ENCODE measurements at places on chromosomes 16 and 17.

GRCh38 chr16:71188956-71189712 is 41.4 kb downstream of the HYDIN start:
- DNase-seq = no peak

- DNase-seq = no peak
These were observed 13.2 kb downstream of the JPT2 start for GRCh38 chr16:1691276-1691675.

DNA sequence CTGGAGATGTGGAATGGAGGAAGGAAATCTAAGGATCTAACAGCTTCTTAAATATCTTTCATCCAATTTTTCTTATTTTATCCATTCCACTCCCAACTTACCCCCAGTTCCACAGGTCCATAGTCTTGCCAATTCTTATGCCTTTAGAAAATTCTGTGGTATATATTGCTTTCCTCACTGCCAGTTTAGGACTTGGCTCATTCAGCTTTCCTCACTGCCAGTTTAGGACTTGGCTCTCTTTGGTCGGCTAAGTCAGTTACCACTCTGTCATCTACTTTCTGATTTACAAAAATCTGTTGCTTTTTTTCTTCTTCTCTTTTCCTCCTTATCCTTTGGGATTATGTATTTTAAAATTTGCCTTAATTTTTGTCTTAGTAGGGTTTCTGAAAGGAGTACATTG is 128.5 kb downstream of the PPM1E start:
- DNase-seq = no peak

DNA sequence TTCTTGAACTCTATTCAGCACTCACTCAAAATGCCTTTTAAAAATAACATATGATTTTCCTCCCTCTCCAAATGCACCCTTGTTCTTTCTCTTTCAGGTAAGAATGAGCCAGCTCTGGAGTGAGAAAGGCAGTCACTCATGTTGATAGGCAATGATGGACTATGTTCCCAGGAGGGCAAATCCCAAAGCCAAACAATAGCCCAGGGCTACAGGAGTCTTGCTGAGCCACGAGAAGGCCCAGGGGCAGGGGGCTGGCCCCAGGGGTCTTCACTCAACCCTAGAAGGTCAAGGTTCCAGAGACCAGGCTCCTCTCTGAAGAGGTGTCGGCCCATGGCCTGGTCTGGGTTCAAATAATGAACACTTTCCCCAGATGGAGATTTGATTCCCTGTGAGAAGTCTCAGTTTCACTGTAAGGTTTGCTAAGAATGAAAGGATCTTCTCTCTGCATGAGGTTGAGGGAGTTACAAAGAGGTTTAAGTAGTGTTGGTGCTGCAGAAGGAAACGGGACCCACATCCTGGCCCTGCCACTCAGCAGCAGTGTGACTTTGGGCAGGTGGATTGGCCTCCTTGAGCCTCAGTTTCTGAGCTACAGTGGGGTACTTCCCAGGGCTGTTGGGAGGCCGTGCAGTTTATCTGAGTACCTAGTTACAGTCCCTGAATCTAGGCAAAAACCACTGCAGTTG is 49.0 kb downstream of the RTN4RL1 start:
- no peak for DNase-seq

DNA sequence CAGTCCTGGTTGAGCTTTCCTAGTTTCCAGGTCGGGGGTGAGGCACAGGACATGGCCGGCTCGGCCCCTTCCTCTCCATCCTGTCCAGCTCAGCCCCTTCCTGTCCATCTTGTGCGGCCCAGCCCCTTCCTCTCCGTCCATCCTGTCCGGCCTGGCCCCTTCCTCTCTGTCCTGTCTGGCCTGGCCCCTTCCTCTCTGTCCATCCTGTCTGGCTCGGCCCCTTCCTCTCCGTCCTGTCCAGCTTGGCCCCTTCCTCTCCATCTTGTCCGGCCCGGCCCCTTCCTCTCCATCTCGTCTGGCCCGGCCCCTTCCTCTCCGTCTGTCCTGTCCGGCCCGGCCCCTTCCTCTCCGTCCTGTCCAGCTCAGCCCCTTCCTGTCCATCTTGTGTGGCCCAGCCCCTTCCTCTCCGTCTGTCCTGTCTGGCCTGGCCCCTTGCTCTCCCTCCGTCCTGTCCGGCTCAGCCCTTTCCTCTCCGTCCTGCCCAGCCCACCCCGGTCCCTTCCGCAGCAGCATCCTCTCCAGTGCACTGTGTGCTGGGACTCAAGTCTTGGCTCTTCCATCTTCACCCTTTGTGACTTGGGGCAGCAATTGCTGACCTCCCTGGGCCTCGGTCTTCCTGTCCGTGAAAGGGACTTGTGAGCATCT is 5.5 kb upstream of the ZNF750 start:
- DNase-seq = no peak

- DNase-seq = no peak
These were observed 248.6 kb downstream of the FOXL1 start for GRCh38 chr16:86826941-86827340.

DNA sequence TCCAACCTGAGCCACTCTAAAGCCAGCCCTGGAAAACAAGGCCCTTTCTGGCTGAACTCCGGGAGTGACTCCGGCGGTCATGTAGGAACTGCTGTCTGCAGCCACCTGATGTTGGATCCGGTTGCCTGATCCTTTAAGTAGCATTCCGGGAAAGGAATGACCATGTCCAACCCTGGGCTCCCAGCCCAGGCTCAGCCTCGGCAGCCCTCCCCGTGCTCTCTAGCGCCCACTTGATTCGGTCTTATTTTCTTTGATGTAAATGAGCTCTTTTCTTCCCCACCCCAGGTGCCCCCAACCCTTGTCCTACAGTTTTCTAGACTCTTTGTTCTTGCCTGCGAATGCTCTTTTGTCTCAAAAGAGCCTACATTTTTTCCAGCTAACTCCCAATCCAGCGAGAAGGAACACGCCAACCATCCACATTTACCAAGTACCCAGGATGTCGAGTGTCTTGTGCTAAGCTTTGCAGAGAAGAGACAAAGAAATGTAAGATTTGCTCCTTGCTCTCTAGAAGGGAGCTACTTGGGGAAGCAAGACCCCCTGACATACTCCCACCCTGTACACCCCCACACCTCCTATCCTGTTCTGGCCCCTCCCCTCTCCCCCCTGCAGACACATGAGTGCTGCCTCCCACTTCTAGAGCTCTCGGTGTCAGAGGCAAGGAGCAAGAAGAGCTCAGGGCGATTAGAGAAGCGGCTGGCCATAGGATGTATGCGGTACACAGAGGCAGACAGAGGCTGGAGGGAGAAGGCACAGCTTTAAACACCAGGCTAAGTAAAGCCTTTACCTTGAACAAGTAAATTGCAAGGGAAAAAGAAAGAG is 53.8 kb downstream of the COG7 start:
- DNase-seq = no peak

DNA sequence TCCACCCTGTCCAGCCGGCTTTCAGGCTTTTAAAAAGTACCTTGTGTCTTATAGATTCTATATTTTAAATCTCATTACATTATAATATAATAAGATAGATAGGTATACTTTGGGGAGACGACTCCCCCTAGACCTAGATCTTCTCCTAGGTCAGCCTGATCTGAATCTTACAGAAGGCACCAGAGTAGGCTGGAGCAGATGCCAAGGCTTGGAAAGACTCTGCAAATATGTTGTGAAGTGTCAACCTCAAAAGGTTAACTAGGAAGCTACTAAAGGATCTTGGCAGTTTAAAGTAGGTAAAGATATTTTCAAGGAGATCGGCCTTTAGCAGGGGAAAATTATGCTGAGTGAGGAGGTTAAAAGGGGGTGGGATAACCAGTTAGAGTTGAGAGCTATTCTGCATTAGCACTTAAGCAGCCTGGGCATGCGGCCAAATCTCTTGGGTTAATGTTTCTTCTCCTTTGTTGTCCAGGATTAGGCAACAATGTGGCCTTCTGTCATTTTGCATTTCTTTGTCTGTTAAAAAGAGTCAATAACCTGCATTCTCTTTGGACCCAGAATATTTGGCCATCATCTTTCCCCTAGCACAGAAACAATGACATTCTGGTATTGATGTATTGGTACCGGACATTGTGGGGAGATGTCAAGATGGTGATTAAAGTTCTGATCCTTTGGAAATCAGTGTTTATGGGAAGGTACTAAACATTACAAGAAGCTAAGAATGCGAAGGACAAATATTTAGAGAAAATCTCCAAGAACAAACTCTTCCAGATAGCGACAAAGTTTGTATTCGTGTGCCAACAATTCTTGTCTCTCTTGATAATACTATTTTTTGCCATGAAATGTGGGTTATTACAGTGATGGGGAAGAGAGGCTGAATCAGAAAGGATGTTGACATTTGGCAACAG is 51.2 kb upstream of the DHX40 start:
- no peak for DNase-seq

DNA sequence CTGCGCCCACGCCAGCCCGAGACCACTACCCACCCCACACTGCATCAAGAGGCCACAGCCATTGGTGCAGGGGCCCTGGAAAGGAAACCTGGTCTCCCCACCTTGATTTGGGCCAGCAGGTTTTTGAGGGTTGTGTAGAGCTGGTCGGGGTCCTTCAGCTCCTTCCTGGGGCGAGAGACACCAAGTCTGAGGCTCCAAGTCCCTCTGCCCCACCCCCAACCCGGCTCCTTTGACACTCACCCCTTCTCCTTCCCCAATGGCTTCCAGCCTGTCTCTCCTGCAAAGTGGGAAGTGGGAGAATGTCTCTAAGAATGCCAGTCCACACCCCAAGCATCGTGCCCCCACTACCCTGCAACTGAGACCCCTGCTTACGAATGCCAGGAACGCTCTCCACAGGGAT is 1.6 kb upstream of the DHX58 start:
- DNase-seq = no peak

GRCh38 chr16:72847187-72848027 is 200.5 kb downstream of the ZFHX3 start:
- no peak for DNase-seq

DNA sequence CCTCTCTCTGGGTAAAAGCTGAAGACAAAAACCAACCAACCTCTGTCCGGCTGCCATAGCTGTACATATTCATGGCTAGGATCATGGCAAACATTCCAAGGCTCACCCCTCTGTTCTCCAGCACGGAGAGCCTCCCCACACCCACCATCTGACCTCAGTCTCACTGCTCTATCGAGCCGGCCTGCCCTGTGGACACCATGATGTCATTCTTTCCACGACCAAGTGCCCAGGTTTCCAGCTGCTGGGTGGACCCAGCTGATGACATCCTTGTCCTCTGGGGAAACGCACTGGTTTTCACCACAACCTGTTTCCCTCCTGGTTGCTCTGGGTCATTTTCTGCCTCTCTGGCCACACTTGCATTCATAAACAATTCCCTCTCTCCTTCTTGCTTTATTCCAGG is 67.7 kb downstream of the NDEL1 start:
- no peak for DNase-seq

- no peak for DNase-seq
These were observed 25.7 kb downstream of the CHD9 start for GRCh38 chr16:53080345-53081031.

GRCh38 chr16:68395167-68395786 is 53.0 kb downstream of the SMPD3 start:
- no peak for DNase-seq

- DNase-seq = no peak
These were observed 28.3 kb upstream of the ST6GALNAC1 start for GRCh38 chr17:76671912-76672262.

DNA sequence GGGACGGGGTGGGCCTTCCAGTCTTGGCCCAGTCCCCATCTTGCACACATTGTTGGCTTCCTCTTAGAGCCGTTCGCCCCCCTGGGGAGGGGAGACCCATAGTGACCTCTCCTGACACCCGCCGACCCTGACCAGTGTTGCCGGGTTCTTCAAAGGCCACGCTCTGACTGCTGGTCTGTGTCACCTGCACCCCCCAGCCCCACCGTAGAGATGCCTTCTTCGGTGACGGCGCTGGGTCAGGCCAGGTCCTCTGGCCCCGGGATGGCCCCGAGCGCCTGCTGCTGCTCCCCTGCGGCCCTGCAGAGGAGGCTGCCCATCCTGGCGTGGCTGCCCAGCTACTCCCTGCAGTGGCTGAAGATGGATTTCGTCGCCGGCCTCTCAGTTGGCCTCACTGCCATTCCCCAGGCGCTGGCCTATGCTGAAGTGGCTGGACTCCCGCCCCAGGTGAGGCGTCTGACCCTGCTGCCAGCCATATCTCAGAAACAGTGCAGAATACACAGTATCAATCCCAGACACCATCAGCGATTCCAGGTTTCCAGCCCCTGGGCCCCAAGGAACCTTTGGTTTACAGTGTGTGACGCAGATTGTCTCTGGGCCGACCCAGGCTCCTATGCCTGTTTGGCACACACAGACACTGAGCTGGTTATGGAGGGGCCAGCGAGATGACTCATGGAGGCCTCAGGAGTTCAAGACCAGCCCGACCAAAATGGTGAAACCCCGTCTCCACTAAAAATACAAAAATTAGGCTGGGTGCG is 1.3 kb downstream of the SLC26A11 start:
- DNase-seq = no peak

DNA sequence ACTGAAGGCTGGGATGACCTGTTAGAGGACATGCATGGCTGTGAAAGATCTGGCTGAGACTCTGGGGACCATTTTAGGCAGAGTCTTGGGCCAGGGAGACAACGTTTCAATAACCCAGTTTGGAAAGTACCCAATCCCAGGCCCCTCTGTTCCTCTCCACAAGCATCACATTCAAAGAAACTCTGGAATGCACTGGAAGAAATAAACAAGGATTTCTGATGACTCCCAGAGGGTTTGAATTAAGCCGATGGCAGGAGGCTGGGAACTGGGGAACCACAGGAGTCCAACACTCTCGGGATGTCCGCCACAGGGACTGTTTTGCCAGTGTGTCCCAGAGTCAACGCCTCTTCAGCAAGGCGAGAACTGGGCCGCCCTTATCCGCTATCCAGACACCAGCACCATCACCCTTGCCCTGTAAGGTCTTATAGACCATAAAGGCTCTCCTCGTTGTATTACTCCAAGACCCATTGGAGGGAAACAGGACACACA is 3.3 kb downstream of the PMP22 start:
- DNase-seq = no peak

DNA sequence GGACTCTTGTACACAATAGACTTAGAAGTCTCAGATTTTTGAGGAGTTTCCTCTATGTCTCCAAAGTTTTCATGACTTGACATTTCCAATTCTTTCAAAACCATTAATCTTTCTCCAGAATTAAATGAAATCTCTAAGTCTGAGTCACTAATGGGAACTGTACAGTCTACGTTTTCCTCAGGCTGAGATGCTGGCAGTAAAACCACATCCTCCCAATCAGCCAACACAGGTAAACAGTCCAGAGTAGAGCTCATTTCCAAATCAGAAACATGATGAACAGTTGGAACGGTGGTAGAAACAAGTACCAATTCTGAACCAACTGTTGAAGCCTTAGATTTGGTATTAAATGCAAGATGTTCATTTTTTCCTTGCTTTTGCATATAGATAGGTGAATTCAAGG is 7.9 kb downstream of the ERI2 start:
- DNase-seq = no peak

Measured in activated T-cell treated with anti-CD3 and anti-CD28 coated beads, Interleukin-2, amount 50 U/mL, for 1 hour (primary cell).